Cardiac fibroblast (primary cell): ENCODE measurements at places on chromosomes 7 and 10.
A peak's percentile ranks its signal among the peaks of the same experiment; 100 is the strongest.

DNA sequence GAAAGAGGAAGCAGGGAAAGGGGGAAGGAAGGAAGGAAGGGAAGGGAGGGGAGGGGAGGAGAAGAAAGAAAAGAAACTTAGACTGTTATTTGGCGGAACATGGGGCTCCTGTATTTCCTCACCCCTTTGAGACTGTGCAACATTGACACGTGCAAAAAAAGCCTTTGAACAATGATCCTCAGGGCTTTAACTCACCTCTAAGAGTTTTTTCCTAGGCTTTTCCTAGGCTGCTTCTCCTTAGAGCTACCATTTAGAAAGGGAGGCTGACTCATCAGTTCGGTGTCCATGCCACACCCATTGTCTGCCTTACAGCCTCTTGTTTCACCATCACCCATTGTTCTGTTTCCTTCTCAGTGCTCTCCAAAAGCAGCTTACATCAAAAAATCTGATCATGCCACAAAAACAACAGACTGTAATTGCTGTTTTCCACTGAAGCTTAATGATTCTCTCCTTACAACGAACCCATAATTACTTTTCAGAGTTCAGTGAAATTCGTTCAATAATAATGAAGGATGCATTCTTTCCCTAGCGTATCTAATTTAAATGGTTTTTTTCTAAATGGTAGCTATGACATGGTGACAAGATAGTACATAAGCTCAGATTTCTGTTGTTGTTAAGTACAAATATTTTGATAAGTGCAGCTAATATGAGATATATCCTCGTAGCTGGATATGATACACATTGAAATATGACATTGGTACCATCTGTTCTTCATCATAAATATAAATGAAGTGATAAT is 90.8 kb downstream of the PRLHR start:
- peak; percentile 59 for DNase-seq

DNA sequence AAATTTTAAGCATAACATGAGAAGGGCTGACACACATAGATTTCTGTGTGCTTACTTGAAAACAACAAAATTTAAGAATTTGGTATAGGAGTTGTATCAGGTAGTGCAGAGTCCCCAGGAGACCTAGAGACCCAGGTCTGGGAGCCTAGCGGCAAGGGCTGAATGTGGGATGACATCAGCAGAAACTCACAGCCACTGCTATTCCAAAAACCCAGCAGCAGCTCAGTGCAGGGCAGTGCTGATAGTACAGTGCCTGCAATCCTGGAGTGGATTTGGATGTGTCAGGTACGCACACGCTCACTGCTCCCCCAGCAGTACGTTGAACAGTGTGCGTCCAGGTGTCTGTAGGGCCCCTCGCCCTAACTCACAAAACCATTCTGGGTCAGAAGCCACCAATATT is 87.1 kb downstream of the EGFR start:
- DNase-seq: no peak

GRCh38 chr10:26367771-26368170 is 70.4 kb upstream of the APBB1IP start:
- DNase-seq: peak; percentile 13

DNA sequence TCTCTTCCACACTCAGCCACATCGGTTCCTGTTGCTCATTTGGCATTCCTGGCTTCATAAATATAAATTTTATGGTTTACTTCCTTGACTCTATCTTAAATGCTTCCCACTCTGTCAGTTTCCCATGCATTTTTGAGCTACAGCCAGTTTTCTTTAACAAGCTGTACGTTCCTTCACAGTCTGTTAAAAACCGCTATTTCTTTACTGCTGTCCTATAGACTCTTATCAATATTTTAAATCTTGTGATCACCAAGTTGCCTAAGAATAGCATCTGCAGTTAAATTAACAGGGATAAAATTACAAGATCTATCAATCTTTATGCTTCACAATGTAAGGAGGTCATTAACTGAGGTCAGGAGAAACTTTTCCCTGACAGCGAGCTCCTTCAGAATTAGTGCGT is 103.1 kb upstream of the RHOBTB1 start:
- DNase-seq: no peak

- no peak for DNase-seq
Measured at GRCh38 chr7:137886746-137887145, 40.0 kb upstream of the DGKI start.

DNA sequence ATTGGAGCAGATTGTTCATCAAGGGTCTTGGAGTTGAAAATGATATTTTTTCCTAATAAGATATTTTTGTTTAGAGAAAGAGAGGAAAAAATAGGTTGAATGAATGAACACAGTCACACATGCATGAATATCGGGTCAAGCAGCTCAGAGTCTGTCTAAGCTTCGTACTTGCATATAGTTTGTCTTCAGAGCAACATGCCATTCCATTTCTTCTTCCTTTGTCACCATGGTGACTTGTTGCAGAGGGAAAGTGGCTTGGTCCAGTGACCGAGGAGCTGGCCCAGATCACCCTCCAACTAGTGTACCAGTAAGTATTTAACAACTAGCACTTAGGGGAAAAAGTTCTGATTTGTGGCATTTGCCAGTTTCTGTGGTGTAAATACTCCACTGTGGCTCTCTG is 232.1 kb downstream of the TCF7L2 start:
- DNase-seq: no peak
